ENCODE measurements at places on chromosomes 16 and 17.

GRCh38 chr17:30957741-30958140, 13.1 kb upstream of the RNF135 start:
- no peak for DNase-seq

DNA sequence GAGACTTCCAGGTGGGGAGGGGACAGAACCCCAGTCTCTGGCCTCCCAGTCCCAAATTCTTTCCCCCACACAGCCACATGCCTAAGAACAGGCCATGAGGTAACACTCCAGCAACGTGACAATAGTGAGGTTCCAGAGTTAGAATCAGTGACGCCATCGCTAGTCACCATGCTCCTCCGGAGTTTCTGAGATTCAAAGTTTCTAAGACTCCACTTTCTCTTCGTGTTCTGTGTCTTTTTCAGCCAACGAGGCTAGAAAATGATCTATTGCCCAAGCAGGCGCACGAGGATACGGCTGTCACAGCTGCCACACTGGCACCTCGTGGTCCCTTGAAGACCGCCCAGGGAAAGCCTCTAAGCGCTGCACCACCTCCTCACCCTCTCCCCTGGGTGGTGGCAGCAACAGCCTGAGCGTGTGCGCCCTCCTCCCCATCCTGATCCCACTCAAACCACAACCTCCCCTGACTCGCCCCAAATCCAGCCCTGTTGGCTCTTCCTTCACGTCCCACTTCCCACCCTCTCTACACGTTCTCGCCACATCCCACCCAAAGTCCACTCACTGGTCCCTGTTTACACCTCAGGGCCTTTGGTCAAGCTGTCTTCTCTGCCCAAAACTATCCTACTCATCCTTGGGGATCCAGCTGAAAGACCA, 1.0 kb downstream of the MCRIP1 start:
- DNase-seq: no peak

DNA sequence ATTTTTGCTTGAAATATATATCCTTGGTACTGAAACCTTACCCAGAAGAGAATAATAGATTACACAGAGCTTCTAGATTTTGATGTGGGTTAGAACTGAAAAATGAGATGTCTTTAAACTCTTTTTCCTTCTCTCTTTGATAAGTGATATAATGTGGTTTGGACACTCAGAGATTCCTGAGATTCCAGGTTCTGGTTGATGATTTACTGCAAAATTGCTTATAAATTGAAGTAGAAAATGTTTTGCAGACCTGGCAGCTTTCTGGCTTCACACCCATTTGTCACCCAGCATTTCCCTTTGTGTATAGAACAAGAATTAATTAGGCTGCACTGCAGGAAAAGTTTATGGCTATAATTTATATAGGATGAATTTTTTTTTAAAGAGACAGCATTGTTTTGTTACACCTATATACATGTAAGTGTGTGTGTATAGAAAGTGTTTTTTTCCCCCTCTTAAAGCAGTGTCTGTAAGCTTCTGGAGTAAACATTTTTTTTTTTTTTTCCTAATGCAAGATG, 23.5 kb downstream of the AATF start:
- DNase-seq: no peak

DNA sequence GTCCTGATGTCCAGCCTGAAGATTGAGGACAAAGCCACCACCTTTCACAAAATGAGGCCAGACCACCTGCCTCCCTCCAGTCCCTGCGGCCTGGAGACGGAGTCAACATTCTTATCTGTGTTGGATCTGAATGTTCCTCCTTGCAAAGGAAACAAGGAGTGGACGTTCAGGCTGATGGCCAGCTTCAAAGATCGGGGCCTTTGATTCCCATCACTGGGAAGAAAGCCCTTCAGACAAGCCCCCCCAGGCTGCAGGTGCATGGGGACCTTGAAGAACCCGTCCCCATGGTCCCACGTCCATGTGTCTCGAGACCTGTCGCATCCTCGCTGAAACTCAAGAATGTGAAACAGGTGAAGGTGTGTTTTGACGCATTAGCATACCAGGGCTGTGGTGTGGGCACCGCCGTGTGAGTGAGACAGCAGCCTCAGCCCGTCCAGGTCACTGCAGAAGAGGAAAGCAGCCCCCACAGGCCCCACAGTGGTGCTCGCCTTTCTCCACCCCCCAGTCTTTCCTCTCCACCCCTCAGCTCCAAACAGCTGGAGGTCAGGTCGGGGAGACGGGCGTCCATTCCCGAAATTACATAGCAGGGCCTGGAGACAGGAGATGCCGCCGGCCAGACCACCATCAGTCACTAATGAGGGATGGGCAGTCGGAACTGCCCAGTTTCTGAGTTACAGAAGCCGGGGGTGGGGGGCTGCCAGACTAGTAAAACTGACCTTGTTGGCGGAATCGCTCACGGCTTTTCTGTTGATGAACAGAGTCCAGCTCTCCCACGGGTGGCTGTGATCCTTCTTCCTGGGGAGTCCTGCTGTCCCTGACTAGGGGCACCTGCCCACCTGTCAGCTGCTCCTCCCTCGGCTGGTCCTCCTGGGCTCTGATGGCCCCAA, 877 bp upstream of the CSNK1D start:
- no peak for DNase-seq

- no peak for DNase-seq
Measured at GRCh38 chr17:82464567-82464929, 6.0 kb downstream of the NARF start.

GRCh38 chr17:750431-751037, 1.5 kb downstream of the GEMIN4 start:
- DNase-seq: no peak
